ENCODE measurements at places on chromosomes 3 and 15. TPM values are rescaled to one million over a fixed set of nuclear protein-coding genes. Genes with fewer than 3 reads are reported as not detected.

SI gene
- total RNA-seq: not detected

DNA sequence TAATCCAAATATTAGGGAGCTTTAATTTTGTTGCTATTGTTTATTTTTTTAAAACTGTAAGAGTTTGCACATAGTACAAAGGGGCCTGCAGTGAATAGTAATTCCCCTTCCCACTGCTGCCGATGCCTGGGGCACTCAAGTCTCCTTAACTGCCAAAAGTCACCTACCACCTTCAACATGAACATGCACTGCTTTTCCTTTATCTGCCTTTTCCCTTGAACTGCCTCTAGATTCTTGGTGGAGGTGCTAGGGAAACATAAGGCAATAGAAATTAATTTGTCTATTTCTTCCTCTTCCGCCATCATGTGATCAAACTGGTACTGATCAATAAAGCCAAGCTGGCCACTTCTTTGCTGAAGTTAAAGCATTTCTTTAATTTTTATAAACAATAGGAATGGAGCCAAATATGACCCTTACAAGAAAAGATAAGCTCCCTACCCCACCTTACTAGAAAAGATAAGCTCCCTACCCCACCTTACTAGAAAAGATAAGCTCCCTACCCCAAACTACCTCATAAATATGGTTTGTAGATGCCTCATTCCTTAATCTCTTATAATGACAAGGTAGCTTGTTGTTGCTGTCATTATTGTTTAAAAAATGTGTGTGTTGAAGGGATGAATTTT lies 17.4 kb upstream of the ACAP2 start:
- DNase-seq: no peak

CCDC9B gene
- total RNA-seq: 2.4 TPM

CYP8B1 gene
- total RNA-seq: not detected

DNA sequence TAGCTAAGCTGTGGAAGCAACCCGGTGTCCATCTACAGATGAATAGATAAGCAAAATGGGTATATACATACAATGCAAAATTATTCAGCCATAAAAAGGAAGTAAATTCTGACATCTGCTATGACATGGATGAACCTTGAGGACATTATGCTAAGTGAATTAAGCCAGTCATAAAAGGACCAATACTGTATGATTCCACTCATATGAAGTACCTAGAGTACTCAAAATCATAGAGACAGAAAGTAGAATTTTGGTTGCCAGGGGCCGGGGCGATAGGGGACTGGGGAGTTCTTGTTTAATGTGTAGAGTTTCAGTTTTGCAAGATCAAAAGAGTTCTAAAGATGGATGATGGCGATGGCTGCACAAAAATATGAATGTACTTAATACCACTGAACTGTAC lies 10.3 kb downstream of the EID1 start:
- no peak for DNase-seq

DNA sequence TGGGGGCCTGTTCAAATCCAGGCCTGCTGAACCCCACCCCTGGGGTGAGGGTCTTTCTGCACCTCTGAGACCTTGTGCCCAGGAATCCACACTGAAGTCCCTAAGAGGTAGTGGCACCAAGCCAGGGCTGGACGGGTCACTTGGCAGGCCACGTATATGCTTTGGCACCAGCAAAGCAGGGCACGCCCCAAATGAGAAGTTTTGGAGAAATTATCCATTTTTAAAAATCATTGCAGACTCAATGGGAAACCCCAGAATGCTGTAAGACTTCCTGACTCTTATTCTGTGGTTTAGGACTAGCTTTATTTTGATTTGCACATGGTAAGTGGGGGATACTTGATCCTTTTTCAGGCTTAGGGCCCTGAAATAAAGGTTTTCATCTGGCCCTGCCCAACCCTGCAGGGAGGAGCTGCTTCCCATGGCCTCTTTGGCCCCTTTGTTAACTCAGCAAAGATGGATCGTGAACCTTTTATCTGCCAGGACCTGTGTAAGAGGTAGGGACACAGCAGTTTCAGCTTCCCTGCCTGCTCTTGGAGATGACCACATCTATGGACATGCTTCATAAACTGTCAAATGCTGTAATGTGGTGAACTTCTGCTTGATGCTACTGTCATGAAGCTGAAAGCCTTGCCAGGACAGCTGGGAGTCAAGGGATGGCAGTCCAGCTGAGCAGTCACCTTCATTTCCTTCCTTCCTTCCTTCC lies 88.0 kb downstream of the HMG20A start:
- DNase-seq: no peak

GRCh38 chr3:142088522-142088921 lies 60.8 kb downstream of the TFDP2 start:
- no peak for DNase-seq

- no peak for DNase-seq
Measured at GRCh38 chr3:87461443-87461842, 185.1 kb upstream of the POU1F1 start.

DPH6 gene
- total RNA-seq: 10.6 TPM
